ENCODE measurements at places on chromosomes 7 and 10. TPM values are rescaled to one million over a fixed set of nuclear protein-coding genes. Genes with fewer than 3 reads are reported as not detected.

Gene NPC1L1
- polyA plus RNA-seq = 2.3 TPM

GRCh38 chr7:41107938-41108448, 594.9 kb downstream of the INHBA start:
- no peak for DNase-seq

DNA sequence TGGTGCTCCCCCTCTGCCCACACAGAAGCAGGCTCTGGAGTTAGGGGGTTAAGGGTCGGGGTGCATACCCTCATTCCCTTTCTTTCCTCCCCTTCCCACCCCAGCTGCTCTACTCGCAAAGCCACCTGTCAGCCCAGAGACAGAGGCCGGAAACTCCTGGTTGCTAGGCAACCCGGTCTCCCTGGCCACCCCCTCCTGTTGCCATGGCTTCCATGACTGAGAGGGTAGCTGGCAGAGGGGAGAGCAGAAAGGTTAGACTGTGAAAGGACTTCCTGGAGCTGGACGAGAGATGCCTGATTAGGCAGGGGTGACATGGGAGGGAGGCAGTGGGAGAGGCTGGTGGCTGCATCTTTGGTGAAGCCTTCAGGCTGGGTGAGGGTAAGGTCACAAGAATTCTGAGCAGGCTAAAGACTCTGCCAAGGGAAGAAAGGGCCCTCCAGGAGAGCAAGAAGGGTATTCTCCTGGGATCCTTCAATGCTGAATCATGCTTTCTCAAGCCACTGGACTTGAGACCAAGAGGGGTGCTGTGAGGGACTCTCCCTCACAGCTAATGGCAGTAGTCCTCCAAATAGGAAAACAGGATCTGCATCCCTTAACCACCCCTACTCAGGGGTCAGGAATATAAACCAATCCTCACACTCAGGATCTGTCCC, 5.4 kb downstream of the PSD start:
- no peak for DNase-seq

DNA sequence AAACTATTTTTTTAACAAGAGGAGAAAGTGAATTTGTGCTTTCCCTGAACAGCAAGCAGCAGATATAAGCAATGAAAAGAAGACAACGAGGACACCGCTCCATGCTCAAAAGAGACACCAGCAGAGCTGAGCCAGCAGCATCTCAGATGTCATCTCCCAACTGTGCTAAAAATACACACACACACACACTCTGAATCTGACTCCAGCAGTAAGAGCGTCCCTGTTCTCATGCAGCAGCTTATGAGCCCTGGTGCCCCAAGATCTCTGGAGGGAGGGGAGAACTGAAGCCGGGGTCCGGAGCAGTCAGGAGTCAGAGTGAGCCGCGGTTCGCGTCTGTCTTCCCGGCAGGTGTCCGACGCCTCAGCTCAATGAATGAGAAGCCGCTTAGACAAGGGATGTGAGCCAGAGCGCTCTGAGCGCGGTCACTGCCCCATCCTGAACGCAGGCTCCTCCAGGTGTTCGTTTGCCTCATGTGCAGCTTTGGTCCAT, 49.2 kb downstream of the SVIL start:
- DNase-seq = no peak

DNA sequence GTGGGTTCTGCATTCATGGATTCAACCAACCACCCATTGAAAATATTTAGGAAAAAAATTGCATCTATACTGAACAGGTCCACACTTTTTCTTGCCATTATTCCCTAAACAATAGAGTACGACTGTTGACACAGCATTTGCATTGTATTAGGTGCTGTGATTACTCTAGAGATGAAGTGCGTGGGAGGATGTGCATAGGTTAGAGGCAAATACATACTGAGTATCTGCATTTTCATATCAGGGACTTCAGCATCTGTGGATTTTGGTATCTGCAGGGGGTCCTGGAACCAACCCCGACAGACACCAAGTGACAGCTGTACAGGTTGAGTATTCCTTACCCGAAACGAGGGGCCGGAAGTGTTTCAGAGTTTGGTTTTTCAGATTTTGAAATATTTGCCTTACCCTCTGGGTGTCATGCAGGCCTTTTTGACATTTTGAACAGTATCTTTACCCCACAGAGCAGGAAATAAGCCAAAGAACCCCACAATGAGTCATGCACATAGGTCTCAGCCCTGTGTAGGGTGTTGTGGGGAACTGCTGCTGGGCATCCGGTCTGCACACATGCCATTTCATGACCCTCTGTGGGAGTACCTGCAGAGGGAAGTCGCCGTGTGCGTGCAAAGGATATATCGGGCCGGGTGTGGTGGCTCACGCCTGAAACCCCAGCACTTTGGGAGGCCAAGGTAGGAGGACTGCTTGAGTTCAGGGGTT, 14.5 kb downstream of the NUDT5 start:
- no peak for DNase-seq

- no peak for DNase-seq
Measured at GRCh38 chr7:98557538-98558031, 59.5 kb upstream of the NPTX2 start.
